ENCODE measurements at places on chromosomes 5 and 9. TPM values are rescaled to one million over a fixed set of nuclear protein-coding genes. Genes with fewer than 3 reads are reported as not detected.

DNA sequence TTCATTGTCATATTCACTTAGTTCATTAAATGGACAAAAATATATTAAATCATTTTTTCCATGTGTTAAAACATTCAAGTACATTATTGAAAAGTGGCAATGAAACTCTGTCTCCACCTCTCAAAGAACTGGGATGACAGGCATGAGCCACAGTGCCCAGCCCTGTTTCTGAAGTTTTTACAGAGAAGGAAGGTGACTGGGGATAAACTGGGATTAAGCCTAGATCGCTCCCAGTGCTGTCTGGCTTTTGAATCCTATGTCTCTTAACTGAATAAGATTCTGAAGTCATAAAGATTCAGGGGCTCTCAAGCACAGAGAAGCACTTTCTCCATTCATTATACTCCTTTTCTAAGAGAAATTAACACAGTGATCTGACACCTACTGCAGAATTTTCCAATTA, 88.3 kb downstream of the SLC38A9 start:
- DNase-seq: no peak

GRCh38 chr5:103270581-103270980, 12.0 kb downstream of the MACIR start:
- no peak for DNase-seq

DNA sequence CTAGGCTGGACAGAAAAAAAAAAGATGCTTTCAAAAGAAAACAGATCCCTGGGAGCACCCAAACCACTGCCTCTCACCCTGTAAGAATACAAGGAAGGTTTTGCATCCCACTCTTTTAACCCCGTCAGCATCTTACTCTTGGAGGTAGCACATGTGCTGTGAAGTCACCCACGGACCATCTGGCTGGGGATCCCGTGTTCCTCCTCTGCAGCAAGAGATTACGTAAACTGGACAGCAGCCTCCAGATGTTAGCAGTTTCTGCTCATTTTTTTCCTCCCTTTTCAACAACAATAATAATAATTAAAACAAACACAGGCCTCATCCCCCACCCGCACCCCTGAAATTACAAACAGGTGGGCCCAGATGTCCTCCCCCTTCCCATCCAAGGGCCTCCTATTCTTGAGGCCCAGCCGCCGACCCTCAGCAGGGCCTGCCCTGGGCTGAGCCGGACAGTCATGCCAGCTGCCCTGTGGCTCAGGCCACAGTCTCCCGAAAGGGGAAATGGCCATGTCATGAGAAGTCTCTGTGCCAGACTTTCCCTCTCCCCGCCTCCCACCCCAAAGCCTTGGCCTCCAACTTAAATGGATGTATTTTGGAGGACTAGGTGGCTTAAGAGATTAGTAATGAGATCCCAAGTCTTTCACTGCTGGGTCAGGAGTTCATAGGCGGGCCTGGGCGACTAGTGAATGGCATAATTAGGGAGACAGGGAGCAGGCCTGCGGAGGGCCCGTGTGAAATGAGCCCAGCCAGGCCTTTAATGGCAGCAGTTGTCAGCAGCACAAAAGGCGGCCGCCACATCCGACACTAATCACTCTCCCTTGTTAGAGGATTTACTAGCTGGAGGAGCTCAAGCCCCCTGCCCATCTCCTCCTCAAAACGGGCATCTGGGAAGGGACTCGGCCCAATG, 165.1 kb downstream of the PAPPA start:
- no peak for DNase-seq

DNA sequence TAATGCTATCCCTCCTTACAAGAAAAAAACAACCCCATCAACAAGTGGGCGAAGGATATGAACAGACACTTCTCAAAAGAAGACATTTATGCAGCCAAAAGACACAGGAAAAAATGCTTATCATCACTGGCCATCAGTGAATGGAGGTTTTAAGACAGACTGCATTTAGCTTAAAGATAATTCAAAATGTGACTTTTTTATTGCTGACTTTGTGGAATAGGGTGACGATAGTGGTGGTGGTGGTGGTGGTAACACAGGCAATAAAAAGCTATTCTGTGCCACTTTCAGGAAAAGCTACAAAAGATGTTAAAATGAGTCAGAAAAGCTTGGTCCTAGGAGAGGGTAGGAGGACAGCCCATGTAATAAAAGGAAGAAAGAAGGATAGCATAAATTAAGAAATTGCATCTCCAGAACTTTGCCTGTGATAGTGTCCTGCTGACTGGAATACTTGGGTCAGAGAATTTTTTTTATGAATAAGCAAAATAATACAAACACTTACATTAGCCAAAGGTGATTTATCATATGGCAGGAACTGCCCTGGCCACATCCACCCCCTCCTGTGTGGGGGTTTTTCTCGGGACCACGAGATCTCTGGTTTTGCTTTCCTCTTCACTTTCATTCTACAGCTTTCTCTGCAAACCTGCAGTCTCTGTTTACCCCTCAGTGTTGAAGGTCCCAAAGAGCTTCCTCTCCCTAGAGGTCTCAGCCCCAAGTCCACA, 186.7 kb downstream of the DRD1 start:
- no peak for DNase-seq

DNA sequence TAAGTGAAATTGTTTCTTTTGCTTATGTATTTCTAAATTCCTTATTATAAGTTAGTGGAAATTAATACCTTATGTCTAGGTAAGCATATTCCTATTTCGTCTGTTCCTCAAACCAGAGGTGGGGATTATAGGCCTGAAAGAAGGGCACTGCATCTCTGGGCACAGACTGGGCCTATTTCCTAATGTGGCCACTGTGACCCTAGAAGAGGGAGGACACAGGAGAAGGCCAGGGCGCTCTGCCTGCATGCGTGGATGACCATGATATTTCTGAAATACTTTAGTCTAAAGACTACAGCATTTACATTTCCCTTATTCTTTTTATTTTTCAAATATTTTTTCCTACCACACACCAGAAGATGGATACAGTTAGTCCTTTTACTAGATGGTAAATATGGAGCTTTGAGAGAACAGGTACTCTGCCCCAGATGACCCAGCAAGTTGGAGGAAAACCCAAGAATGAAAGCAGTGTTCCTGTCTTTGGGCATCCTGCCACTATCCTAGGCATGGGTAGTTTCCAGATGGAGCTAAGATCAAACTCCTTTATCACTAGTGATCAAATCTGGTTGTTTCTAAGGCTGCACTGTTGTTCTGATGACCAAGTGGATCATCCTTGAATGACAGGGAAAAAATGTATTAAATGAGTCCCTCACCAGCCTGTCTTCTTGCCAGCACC, 27.8 kb downstream of the RUSC2 start:
- DNase-seq: no peak

DNA sequence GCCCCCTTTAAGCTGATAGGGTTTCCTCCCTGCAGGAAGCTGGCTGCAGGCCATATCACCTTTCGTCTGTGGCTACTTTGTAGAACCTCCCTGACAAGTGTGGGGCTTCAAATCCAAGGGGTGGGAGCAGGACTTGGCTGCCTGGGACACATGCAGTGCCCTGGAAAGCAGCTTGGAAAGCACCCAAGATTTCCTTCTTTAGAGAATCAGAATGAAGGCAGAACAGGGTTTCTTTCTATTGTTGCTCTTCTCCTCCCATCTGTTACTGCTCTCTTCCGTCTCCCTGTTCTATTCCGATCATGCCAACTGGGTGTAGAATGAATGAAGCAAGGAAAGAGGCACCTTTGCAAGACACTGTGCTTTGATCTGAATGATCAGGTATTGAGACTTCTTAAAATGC, 282.2 kb downstream of the MED10 start:
- DNase-seq: no peak

DNA sequence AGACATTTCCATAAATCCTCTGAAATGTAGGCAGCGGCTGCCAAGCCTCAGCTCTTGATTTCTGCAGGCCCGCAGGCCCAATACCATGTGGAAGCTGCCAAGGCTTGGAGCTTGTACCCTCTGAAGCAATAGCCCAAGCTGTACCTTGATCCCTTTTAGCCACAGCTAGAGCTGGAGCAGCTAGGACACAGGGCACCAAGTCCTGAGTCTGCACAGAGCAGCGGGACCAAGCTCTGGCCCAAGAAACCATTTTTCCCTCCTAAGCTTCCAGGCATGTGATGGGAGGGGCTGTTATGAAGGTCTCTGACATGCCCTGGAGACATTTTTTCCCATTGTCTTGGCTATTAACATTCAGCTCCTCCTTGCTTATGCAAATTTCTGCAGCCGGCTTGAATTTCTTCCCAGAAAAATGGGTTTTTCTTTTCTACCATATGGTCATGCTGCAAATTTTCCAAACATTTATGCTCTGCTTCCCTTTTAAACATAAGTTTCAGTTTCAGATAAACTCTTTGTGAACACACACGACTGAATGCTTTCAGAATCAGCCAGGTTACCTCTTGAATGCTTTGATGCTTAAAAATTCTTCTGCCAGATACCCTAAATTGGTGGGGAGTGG, 14.4 kb upstream of the ZFR start:
- DNase-seq: peak; percentile 28

DNA sequence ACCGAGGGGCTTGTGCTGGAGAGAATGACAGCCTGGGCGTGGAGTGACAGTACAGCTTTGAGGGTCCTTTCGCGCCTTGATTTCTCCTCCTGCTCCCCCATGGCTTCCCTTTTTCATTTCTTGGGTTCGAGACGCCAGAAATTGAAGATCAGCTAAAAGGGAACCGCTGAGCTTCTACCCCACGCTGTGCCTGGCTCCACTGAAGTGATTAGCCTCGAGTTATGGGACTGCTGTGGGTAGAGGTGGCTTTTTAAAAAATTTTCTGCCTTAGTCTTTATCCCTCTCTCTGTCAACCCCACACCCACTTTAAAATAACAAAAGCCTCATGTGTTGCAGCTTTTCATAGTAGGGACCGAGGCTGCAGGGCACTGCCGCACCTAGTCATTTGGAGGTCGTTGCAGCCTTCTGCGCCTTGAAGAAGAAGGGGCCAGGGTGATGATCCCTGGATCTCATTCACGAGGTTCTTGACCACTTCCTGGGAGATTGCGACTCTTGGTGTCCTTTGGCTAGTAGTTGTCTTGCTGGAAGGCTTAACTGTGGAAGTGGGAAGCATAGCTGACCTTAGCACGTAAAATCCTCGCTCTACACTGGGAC, 603 bp downstream of the PPIP5K2 start:
- no peak for DNase-seq

DNA sequence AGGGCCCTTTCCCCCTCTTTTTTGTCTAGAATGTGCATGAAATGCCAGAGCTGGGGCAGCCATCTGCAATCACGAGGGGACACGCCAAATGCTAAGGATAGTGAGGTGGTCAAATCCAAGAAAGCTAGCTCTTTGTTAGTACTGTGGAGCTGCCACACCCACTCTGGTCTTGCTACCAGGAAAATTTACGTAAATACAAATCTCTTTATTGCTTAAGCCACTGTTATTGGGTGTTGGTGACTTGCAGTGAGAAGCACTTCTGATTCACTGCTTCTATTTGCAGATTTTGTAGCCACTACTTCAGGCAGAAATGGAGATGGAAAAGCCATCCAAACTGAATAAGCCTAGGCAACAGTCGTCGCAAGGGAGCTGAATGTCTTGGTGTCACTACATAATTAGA, 25.6 kb upstream of the SUSD1 start:
- DNase-seq: no peak

DNA sequence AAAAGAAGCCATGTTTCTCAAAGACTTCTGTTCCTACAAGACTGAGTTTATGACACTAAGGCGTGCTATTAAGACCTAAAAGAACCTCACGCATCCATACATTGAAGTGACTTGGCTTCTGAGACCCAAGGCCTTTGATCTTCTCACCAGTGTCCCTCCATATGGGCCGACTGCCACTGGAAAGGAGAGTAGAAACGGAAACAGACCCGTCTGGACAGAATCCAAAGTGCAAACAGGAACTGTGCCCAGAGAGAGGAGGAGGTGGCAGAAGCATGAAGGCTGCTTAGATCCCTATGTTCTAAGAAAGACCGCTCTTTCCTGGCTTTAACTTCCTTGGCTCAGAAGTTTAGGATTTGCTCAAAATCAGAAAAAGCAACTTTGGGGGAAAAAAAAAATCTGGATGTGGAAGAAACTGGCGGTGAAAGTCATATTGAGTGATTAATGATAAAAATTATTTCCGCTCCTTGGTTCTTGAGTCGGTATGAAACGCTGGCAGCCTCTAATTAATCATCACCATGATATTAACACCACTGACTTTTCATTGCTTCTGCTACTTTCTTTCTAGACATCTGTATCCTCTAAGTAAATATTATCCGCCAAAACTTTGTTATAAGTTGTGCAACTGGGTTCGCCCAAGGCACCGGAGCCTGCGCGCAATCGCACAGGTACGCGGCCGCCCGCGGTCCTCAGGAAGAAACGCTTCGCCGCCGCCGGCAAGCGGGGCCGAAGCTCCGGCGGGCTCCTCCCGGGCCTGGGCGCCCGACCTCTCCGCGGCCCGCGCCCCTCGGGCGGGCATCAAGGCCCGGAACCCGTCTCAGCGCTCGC, 726 bp downstream of the DAP start:
- DNase-seq: no peak

GRCh38 chr9:16828340-16829281, 41.9 kb downstream of the BNC2 start:
- DNase-seq: no peak

DNA sequence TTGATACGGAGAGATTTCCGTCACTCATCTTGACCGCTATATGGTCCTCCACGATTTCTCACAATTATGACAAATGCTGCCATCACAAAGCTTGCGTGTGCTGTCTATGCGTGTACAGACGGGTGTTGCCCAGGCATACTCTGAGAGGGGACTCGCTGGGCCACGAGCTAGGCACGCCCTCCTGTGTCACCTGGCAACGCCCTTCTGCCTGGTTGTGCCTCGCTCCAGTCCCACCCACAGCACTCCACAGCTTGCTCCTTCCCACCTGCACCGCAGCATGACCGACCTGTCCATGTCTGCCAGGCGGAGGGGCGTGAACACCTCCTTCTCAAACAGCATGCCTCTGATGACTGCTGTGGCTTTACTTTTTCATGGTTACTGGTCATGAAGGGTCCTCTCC, 55.6 kb downstream of the CAMSAP1 start:
- no peak for DNase-seq

- DNase-seq: no peak
These were observed 106.5 kb upstream of the PRDM9 start for GRCh38 chr5:23400951-23401350.

- DNase-seq: no peak
These were observed 85.4 kb downstream of the SLC1A3 start for GRCh38 chr5:36691696-36692371.

The PCDHGA5 gene
- 8.6 TPM for total RNA-seq

The UAP1L1 gene
- total RNA-seq: 13.3 TPM

The SLC35D2 gene
- 17.9 TPM for total RNA-seq

The ADAMTS12 gene
- 7.6 TPM for total RNA-seq

The FOXD4L6 gene
- not detected for total RNA-seq

The FAM221B gene
- not detected for total RNA-seq

All from vagina (tissue), 2 donors.